ENCODE measurements at places on chromosomes 7 and 10. TPM values are rescaled to one million over a fixed set of nuclear protein-coding genes. Genes with fewer than 3 reads are reported as not detected.
A peak's percentile ranks its signal among the peaks of the same experiment; 100 is the strongest.

Gene KIF20B
- total RNA-seq = 39.0 TPM

Gene LAMB1
- total RNA-seq = 157 TPM

Gene FRG2B
- 0.39 TPM for total RNA-seq

GRCh38 chr7:146652176-146652575, 535.6 kb downstream of the CNTNAP2 start:
- DNase-seq = no peak

DNA sequence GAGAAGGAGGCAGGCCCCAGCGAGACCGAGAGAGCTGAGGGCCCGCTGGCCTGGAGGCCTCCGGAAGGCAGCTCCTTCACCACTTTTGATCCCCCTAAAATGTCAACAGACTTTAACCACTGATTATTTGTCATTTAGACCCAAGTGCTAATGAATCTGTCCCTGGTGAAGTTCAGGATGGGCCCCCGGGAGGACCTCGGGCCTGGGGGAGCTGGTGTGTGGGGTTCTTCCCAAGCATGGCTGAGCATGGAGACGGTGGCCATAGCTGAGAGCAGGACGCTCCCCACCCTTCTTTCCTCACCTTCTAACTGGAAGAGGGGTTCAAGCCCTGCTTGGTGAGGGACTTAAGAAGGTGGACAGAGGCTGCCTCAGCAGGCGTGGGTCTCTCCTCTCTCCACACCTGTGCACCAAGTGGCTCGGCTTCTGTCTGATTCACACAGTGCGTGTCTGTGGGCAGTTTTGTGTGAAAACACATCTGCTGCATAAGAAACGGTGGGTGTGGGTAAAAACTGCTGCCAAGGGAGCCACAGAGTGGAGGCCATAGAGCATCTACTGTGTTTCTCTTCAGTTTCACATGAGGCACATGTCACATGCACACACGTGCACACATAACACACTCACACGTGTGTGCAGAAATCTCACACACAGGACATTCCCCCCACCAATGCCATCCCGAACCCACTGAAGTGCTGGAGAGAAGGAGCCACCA, 53.5 kb upstream of the VIPR2 start:
- DNase-seq = no peak

DNA sequence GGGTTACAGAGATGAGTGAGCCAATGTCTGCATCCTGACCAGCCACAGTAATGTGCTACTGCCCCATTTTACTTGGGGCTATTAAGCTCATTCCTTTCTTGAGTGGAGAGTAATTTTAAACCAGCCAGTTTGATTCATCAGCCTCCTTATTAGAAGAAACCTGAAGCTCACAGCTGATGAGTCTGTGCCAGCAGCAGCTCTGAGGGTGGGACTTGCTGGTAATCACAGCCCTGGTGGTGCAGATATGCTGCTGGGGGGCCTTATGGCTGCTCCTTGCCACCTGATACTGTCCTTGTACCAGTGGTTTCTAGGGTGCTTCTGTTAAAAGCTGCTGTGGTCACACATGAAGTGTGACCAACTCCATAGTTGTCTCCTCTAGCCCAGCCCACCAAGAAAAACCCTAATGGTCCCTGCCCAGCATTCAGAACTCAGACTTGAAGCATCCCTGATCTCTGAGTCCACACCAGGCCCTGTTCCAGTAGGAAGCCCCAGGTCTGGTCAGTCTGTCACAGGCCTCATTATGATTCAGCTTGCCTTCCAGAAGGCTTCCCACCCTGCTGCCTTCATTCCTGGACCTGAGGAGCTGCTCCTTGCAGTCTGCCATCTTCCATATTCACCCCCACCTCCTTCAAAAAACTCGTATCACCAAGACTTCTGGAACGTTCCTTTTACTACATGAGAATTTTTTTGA, 28.9 kb upstream of the RBM20 start:
- DNase-seq = peak; percentile 16

Gene LIPK
- not detected for total RNA-seq

GRCh38 chr10:90906596-90906995, 14.3 kb downstream of the ANKRD1 start:
- no peak for DNase-seq

GRCh38 chr7:37332243-37333016, 116.2 kb downstream of the ELMO1 start:
- DNase-seq = no peak

DNA sequence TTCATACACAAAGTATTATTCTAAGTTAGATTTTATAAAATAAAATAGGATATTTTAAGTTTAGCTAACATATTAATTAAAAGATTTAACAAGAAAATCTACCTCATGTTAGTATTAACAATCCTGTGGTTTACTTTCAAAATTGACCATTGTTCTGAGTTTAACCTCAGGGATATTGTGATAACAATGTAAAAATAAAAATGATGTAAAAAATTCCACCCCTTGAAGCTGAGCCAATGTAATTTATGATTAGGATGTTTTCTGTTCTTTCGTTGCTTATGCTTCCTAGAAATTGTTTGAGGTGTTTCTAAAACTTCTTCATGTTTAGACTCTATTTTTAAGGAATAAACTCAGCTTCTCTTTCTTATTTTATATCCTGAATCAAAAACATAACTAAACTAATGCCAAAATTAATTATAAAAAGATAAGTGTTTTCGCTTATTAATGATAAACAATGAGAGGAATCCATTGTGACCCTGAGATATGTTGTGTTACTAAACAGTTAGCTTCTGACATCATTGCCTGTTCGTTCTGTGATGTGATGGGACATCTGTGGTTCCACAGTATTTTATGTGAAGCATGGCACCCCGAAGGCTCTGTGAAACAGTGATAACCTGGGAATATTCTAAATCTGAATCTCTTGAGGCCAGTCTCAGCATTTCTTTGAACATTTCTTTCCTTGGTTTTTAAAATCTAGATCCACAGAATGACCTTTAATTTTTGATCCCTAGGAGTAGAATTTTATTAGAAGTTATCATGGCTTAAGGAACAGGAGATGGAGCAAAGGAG, 340.8 kb downstream of the ARL4A start:
- DNase-seq = no peak

Gene JAKMIP3
- total RNA-seq = not detected

DNA sequence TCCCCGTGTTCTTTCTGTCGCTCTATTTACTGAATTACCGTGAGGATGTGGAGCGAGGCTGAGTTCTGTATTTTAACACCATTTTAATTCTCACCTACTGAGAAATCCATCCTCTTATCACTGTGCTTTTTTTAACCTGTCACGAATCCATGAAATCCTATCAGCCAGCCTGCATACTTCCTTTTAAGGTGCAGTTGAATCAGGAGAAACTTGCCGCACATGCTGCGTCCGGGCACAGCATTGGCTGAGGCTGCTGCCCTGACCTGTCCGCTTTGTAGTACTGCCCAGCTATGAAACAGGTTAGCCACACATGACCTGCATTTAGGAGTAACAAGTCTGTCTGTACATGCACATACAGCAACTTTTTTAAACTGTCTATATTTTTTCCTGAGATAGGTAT, 82.5 kb downstream of the EGFR start:
- no peak for DNase-seq

DNA sequence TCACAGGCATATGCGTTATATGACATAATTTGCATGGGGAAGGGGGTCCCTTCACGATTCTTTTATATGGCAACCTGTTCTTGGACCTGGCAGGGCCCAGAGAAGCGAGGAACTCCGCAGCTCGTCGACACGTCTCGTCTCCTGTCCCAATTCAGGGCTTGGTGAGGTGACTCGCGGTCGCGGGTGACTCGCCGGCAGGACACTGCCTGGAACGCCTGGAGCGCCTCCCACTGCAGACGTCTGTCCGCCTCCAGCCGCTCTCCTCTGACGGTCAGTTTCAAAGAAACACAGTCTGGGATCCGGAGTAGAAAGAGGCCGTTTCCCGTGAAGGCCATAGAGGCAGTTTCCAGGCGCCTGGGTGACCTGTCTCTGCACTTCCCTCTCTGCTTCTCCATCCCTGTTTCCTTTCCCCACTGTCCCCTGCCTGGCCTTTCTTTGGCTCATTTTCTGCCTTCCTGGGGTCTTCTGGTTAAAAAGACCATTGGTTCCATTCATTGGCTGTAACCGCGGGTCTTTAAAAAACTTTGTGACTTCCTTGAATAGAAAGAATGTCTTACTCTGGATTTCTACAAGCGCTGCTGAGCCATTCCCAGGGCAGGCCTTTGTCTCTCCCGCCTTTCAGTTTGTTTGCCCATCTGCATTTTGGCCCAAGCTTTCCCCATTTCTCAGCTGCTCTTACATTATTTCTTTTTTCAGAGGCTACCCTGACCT, 1.2 kb downstream of the UPP1 start:
- DNase-seq = peak; percentile 76

- no peak for DNase-seq
Measured at GRCh38 chr10:22702348-22702747, 12.0 kb downstream of the PIP4K2A start.

DNA sequence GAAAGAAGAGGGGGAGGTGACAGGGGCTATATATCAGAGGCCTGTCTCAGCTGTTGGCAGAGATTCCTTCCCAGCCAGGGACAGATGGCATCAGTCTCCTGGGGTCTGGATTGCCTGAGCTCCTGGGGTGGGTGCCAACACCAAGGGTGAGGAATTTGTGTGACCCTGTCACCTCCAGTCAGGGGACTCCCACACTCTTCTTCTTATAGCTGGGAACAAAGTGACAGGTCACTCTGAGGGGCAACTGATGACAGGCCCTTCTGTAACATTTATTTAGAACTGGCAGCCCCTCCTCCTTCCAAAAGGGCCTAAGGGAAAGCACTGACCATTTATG, 53.7 kb upstream of the DUSP5 start:
- no peak for DNase-seq

GRCh38 chr7:37142958-37143357, 305.7 kb downstream of the ELMO1 start:
- no peak for DNase-seq

Gene IDI2
- not detected for total RNA-seq
